ENCODE measurements at places on chromosomes 3 and 15.

DNA sequence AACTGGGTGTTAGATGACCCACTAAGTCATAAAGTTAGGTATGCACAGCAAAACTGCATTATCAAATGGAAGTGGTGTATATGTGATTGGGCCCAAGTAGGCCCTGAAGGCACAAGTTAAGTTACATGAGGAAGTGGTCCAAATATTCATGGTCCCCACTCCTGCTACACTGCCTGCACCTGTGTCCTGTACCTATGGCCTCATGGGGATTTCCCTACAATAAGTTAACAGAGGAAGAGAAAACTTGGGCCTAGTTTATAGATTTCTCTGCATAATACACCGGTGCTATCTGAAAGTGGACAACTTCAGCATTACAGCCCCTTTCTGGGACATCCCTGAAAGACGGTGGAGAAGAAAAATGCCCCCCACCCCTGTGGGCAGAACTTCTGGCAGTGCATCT is 41.5 kb downstream of the STRIT1 start:
- no peak for DNase-seq

DNA sequence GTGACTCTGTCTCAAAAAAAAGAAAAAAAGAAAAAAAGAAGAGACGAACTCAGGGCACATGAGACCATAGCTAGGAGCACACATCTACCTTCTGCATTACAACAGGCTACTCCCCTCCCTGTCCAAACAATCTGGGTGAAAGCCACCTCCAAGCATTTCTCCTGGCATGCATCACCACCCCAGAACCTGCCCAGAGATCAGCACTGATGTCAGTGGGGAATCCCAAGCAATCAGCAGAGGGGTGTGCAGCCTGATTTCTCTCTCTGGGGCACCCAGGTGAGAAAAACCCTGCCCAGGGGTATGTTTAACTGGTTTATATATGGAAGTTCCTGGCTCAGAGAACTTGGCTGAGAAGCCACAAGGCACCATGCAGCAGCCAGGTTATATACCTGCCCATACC is 59.4 kb downstream of the CDC25A start:
- no peak for DNase-seq

- DNase-seq = no peak
Measured at GRCh38 chr3:69385123-69385722, 665 bp downstream of the FRMD4B start.

- no peak for DNase-seq
Measured at GRCh38 chr3:187963677-187964385, 190.1 kb upstream of the LPP start.

- DNase-seq = no peak
Measured at GRCh38 chr15:47839233-47839825, 122.0 kb downstream of the SEMA6D start.

DNA sequence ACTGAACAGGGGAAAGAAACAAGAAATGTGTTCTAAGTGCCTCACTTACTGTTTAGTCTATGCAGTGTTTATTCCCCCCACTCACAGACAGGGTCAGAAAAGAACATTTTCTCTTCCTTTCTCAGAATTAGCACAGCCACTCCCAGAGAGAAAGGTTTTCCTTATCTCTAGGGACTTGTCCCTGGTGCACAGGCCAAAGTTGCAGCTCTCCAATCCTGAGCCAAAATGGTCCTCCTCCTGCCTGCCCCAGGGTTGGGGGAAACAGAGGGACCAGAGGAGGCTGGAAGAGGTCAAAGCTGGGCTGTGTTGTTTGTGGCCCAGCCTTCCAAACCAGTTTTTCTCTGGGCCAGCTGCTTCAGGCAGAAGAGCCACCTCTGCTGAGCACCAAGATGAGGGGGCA is 12.0 kb downstream of the RAB6B start:
- no peak for DNase-seq

- peak; percentile 89 for DNase-seq
Measured at GRCh38 chr3:133570139-133570936, 3.1 kb upstream of the CDV3 start.

- no peak for DNase-seq
Measured at GRCh38 chr3:171429635-171430034, 30.6 kb downstream of the TNIK start.

GRCh38 chr3:155363690-155364070 is 70.2 kb upstream of the STRIT1 start:
- DNase-seq = no peak

DNA sequence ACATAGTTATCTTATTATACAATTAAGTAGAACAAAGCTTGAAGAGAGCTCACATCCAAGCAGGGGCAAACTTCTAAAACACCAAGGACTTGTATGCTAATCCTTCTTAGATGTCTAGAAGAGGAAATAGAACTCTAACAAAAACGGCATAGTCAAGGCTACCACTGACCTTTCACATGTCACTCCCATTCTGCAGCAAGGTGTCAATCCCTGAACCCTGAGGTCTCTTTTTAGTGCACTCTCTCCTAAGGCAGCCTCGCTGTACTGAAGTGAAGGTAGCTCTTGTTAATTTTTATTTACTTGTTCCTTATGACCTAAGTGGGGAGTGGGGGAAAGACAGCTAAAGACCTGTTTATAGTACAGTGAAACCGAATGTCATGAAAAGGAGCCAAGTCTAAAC is 506.5 kb downstream of the FOXP1 start:
- DNase-seq = no peak

- no peak for DNase-seq
Measured at GRCh38 chr3:19471138-19471537, 322.8 kb downstream of the KCNH8 start.

DNA sequence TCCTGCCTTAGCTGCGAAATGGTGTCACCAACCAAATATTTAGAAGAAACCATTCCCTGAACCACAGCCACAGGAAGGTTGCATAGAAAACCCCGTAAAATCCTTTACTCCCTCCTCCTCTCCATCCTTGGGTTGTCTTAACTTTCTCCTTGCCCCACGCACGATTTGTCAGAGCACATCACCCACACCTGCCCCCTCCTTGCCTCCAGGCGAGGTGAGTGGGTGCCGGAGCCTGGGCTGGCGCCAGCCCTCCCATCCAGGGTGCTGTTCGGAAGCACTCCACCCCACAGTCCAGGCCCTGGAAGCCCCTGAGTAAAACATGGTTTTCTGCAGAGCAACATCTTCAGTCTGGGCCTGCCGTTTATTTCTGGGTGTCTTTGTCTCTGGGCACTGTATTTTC is 3.7 kb downstream of the GHRL start:
- DNase-seq = no peak

- no peak for DNase-seq
Measured at GRCh38 chr15:74420193-74420905, 13.4 kb downstream of the SEMA7A start.

DNA sequence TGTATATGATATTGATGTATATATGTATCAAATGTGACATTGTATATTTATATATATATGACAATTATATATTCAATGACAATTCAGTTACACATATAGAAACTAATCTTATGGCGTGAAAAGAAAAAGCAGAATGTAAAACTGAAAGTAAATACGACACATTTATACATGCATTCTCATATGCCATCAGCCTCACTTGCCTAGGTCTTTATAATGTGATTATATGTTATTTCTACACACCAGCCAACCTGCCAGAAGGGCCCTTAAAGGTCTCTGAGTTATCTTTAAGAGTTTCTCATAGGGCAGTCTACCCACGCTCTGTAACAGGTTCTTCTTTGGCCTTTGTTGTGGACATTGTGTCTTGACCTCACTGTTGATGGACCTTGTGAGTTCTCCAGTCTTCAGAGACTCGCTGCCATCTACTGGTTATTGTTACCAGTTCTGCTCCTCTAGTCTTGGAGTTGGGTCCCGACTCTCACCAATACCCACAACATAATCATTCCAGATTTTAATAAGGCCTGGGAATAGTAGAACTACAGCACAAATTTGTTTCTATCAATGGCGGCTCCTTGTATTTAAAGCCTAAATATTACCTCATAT is 371.5 kb upstream of the GOLIM4 start:
- DNase-seq = peak; percentile 45

- peak; percentile 94 for DNase-seq
Measured at GRCh38 chr3:168884353-168884903, 779.1 kb downstream of the MECOM start.

GRCh38 chr3:40336101-40336500 is 26.6 kb downstream of the EIF1B start:
- no peak for DNase-seq

DNA sequence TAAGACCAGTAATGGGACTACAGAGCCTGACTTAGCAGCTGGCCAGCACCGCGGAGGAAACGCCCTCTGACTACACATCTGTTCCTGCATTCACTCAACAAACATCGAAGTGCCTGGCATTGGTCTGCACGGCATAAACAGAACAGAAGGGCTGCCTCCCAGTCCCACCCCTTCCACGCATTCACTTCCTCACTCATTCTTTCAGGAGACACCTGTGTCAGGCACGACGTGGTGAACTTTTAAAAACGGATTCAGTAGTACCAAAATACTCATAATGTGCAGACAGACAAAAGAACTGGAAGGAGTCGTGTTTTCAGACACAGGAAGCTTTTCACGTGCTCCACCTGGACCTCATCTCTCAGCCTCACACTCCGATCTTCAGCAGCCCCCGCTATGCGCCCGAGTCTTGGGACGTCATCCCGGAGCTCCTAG is 123.3 kb downstream of the XXYLT1 start:
- peak; percentile 51 for DNase-seq

DNA sequence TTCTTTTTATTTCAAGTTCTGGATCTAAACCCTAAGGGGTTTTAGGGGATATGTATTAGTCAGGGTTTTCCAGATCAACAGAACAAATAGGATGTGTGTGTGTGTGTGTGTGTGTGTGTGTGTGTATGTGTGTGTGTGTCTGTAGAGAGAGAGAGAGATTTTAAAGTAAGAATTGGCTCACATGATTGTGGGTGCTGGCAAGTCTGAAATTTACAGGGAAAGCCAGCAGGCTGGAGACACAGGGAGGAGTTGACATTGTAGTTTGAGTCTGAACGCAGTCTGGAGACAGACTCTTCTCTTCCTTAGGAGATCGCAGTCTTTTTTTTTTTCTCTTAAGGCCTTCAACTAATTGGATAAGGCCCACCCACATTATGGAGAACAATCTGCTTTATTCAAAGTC is 428.8 kb upstream of the TBL1XR1 start:
- no peak for DNase-seq

DNA sequence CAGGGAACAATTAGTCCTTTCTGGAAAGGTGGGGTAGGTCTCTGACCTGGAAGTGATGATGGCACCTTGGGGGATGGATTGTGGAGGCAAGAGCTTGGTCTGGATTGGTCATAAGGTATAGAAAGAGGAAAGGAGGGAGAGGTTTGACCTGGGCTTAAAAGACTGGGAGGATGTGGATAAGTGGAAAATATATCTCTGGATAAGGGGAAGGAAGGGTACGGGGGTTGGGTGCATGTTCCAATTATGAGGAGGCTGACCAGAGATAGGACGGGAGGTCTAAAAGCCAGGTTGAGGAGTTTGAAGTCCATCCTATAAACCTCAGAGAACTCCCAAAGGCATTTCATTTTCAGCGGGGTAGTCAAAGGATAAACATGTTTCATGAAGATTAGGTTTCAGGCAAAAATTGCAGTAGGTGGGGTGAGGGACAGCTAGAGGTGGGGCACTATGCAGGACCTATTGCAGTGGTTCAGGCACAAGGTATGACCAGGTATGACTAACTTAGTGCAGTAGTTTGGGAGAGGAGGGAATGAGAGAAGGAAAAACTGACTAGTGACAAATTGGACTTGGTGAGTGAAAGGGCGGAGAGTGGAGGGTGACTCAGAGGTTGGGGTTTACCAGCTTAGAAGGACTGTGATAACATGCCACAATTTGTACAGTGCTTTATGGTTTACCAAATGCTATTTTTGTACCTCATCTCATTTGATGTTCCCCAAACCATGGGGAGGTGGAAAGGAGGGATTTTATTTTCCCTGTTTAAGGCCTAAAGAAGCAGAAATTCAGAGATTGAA is 10.7 kb downstream of the PDE8A start:
- DNase-seq = peak; percentile 77

GRCh38 chr3:109213321-109213720 is 76.8 kb downstream of the C3orf85 start:
- no peak for DNase-seq

- DNase-seq = no peak
Measured at GRCh38 chr3:150605998-150606641, 3.0 kb downstream of the SELENOT start.

DNA sequence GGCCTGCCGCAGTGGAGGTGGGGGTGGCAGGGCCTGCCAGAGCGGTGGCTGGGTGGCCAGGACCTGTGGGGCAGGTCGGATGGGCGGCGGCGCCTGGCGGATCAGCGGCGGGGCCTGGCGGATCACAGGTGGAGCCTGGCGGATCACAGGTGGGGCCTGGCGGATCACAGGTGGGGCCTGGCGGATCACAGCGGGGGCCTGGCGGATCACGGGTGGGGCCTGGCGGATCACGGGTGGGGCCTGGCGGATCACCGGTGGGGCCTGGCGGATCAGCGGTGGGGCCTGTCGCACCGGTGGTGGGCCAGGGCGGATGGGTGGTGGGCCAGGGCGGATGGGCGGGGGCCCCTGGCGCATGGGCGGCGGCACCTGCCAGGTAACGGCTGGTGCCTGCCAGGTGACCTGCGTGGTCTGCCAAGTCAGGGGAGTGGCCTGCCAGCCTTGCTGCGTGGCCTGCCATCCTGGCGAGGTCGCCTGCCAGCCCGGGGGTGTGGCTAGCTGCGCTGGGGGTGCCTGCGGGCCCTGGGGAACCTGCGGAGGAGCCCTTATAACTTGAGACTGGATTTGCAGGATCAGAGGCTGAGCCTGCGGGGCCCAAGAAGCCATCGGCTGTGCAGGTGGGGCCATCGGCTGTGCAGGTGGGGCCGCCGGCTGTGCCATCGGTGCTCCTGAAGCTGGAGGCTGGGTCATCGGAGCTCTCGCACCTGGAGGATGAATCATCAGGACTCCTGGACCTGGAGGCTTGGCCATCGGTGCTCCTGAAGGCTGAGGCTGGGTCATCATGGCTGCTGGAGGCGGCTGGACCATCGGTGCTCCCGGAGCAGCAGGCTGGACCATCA is 1.3 kb downstream of the MAGEL2 start:
- DNase-seq = no peak

DNA sequence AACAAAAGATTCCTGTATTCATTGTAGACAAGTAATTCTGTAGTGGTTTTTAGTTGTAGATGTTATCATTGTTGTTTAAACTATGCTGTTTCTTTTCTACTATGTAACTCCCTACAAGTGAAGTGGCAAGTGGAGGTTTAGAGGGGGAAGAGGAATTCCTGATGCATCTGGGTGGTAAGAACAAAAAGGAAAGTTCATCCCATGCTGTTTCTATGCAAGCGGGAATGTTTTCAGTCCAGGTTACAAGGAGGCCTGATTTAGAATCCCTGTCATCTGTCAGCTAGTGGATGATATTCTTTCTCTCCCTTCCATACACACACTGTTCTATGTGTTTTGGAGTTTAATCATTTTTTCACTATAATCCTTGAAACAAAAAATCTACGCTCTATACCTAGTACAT is 67.4 kb downstream of the IMPG2 start:
- no peak for DNase-seq

DNA sequence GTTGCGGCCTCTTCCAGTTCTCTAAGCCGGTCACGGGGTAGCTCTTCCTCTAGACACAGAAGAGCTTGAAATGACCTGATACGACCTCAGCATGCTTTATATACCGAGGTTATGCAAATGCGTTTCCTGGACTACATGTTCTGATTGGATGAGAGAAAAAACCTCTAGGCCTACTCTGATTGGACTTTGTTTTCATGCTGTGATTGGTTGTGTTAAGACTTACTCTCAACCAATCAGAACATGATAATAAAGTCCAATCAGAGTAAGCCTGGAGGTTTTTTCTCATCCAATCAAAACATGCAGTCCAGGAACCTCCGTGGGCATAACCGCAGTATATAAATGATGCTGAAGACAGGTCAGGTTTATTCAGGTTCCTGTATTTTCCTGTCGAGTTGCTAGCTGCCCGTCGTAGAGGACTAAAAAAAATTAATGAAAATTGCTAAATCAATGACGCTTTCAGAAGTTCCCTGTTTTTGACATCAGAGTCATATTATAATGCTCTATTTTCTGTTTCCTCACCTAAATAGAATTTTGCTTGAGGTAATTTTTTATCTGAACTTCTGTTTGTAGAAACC is 177.4 kb downstream of the POTEB3 start:
- DNase-seq = no peak

Measured in astrocyte of the spinal cord (primary cell).